ENCODE measurements at places on chromosomes 6 and 20.

DNA sequence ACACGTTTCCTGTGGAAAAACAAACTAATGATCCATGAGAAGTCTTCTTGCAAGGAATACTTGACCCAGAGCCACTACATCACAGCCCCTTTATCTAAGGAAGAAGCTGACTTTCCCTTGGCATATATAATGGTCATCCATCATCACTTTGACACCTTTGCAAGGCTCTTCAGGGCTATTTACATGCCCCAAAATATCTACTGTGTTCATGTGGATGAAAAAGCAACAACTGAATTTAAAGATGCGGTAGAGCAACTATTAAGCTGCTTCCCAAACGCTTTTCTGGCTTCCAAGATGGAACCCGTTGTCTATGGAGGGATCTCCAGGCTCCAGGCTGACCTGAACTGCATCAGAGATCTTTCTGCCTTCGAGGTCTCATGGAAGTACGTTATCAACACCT lies 35.4 kb downstream of the GCNT2 start:
- DNase-seq, result no peak

DNA sequence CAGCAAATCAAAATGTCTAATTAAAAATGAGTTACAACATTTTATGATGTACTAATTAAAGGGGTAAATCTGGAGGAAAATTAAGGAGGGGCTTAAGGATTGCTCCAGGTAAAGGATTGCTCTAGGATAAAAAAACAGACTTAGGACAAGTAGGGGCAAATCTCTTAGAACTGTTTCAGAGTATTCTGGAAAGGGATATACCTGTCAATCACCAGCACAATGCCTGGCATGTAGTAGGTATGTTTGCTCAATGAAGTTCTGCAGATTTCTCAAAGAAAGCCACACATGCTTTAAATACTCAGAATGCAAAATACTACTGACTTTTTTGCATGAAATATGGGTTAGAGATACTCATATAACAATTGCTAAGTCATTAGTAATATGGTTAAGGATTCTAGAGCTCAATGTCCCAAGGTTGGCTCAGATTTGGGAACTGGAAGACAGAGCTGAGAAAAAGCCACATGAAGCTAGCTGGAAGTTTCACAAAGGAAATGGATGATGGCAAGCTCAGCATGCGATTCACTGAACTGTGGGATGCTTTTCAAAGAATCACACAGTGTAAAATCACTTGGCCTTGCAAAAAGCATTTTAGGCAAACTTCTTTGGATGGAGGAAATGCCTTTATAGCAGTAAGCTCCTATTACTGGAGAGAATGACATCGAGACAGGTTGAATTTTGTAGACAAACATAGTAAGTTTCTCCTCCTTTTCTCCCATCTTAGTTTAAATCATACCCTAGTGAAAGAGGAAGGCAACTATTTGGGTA lies 72.8 kb downstream of the MAP3K5 start:
- no peak for DNase-seq

- peak; percentile 5 for DNase-seq
These were observed 75.3 kb upstream of the MRAP2 start for GRCh38 chr6:83958241-83958685.

- no peak for DNase-seq
These were observed 87.2 kb downstream of the SLX4IP start for GRCh38 chr20:10522328-10522727.

DNA sequence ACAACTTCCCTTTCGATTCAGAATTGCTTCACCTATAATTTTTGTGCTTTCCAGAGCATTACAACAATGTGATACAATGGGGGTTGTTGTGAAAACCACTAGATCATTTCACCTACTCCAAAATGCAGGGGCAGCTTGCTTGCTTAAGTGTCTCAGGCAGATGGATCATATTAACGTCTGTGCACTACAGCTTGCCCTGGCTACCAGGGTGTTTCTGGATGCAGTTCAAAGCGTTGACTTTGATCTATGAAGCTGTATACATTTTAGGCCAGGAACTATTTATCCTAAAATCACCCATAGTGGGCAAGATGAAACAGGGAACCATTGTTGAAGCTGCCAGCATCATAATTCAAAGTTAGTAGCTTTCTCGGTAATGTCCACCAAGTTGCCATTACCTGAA lies 339.5 kb upstream of the HSF2 start:
- DNase-seq, result no peak

DNA sequence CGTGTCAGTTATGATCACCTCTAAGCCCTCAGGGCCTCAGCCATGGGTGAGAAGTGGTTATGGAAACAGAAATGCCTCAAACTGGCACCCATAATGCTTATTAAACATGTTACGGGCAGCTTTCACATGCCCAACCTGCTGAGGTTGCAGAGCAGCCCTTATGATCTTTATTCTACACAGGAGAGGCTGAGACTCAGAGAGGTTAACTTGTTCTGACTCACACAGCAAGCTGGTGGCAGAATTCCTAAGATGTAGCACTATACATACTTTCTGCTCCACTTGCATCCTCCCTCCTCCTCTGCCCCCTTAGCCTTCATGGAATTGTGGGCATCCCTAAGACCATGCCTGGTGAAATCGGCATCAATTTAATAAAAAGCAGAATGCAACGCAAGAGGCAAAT lies 34.7 kb upstream of the IGF2R start:
- DNase-seq, result no peak

- DNase-seq, result no peak
These were observed 21.1 kb downstream of the TAF4 start for GRCh38 chr20:62044631-62045030.

GRCh38 chr6:23448281-23448680 lies 677.7 kb upstream of the NRSN1 start:
- no peak for DNase-seq

GRCh38 chr6:5832668-5833067 lies 174.1 kb downstream of the NRN1 start:
- no peak for DNase-seq

DNA sequence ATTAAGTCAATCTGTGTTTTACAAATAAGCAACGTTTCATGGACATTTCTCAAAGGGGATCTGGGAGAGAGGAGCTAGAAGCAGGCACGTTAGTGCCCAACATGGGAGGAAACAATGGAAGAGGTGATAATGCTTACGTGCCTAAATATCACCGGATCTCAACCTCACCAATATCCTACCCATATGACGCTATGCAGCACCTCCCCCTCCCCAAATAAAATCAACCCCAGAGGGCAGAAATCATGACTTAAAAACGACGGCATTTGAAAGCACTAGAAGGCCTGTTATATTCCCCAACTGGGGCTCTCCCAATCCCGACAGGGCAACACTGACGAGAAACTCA lies 425 bp downstream of the HBS1L start:
- DNase-seq, result no peak

DNA sequence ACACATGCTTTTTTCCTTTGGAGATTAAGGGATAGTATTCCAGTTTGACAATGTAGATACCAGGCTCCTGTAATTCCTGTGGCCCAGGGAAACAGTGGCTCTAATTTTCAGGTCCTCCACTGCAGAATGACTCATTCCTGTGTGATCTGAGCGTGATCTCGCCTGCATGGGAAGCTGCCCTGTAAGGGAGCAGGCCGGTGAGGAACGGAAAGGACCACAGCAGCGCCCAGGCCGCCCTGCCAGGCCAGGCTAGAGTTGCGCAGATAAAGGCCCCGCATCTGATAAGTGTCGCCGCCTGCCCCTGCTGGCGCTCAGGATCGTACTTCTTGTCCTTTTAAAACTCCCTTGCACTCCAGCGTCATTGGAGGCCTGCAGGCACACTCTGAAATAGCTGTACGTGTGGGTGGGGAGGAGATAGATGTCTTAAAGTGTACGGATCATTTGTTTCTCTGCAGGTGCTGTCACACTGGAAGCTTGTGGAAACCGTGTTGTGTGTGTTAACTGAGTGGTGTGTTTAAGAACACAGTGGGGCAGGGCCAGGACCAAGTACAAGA lies 60.7 kb downstream of the SYNJ2 start:
- DNase-seq, result no peak

- DNase-seq, result no peak
These were observed 34.4 kb upstream of the GCLC start for GRCh38 chr6:53579338-53579737.

- DNase-seq, result peak; percentile 61
These were observed 680.9 kb downstream of the MAFB start for GRCh38 chr20:40008177-40008576.

GRCh38 chr6:155319902-155320301 lies 5.6 kb upstream of the TFB1M start:
- no peak for DNase-seq

- DNase-seq, result no peak
These were observed 194.2 kb upstream of the CNR1 start for GRCh38 chr6:88360203-88360797.

GRCh38 chr6:19802656-19803055 lies 34.5 kb upstream of the ID4 start:
- DNase-seq, result no peak

DNA sequence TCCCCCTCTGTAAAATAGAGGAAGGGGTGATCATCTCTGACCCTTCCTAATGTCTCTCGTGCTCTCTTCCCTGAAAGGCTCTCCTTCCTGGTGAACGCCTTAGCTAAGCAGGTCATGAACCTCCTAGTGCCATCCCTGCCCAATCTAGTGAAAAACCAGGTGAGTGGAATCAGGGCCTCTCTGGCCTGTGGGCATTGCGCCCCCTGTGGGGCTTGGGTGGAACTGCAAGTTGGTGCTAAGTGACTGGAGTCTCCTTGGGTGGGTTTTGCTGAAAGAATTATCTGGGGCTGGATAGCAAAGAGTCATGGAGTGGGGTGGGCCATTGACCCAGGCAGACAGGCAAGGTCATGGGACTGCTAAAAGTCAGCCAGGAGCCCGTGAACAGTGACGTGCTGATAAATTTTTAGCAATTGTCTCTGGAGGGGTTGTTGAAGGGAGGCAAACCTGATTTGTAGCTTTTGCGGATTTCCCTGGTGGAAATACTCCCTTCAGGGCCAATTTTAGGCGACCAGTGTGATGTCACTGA lies 8.9 kb downstream of the BPIFB1 start:
- DNase-seq, result peak; percentile 38

GRCh38 chr6:38216451-38216850 lies 396.9 kb downstream of the ZFAND3 start:
- no peak for DNase-seq
